GM23248 (cell line): ENCODE measurements at places on chromosomes 5 and 9. TPM values are rescaled to one million over a fixed set of nuclear protein-coding genes. Genes with fewer than 3 reads are reported as not detected.
A peak's percentile ranks its signal among the peaks of the same experiment; 100 is the strongest.

The ROPN1L gene
- polyA plus RNA-seq, result 0.69 and 0.84 TPM in 2 replicates

The RNF180 gene
- 0.04 and 0.10 TPM in 2 replicates for polyA plus RNA-seq

The CCDC192 gene
- 0.30 and 0.40 TPM in 2 replicates for polyA plus RNA-seq

The ANKS6 gene
- polyA plus RNA-seq, result 6.1 and 7.1 TPM in 2 replicates

GRCh38 chr5:14859150-14859549 is 12.4 kb downstream of the ANKH start:
- no peaks in the 10 kb centered on the region for H3K4me1 ChIP-seq
- H3K4me3 ChIP-seq, result no peak overlapping the region
- DNase-seq, result no peak
- no peaks in the 10 kb centered on the region for H3K27me3 ChIP-seq
- H3K27ac ChIP-seq, result no peak overlapping the region

DNA sequence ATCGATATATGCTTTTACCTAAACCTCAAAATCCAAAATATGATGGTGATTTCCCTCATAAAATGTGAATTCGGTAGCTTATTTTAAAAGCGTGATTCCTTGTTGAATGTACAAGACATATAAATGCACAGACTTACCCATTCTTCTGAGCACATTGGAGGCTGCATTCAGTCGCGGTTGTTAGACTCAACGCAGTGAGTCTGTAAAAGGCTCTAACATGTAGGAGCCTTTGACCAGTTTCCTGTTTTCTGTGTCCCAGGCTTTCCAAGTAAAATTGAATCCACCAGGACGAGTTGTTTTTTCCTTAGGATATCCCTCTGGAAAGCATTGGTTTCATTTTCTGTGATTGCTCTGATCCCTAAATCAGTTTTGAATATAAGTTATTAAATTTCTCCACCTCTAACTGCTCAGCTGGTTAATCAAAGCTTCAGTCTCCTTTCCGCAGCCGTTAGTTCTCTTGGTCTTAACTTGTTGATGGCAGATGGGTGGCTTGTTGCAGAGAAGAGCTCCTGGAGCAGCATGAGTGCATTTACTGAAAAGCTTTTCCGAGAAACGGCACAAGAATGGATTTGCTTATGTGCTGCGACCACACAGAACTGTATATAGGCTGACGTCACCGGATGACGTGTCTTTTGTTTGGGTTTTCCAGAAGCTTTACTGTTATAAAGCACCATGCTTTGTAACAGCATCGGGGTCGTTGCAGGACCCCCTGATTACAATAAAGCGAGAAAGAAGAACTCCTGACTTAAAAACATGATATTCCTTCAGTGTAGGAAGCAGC is at the start of gene LRRTM2:
LRRTM2 (minus strand) TSS at position 565 of the 781 bp plus-strand sequence; CDS start at position 141, 424 bp downstream.
- no peaks in the 10 kb centered on the region for H3K27me3 ChIP-seq
- peaks cover 38% of the 10 kb centered on the region for H3K4me1 ChIP-seq
- no peaks in the 10 kb centered on the region for H3K36me3 ChIP-seq
- H3K4me3 ChIP-seq, result peak within 1 kb of the TSS; percentile 74

DNA sequence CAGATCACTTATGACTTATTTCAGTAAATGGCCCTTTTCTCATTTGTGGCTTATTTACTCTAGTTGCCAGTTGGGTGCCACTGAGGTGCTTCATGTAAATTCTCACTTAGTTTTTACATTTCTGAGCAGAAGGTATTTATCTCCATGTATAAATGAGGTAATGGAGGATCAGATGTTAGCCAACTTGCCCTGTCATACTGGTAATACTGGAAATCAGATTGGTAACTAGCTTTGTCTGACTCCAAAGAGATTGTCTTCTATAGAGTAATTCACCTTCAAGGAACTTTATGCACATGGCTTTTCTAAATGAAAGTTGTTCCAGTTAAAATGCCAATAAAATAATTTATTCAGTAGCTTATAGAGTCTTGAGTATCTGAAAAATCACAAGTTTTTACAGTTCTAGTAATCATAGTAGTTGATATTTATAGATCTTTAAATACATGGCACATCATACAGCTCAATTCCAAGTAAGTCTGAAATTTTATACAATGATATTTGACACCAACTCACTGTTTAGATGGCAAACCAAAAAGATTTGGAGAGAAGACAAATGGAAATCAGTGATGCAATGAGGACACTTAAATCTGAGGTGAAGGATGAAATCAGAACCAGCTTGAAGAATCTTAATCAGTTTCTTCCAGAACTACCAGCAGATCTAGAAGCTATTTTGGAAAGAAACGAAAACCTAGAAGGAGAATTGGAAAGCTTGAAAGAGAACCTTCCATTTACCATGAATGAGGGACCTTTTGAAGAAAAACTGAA is 28.8 kb downstream of the RAB14 start:
- no peak for DNase-seq
- H3K27ac ChIP-seq, result no peak overlapping the region
- H3K27me3 ChIP-seq, result no peaks in the 10 kb centered on the region
- H3K4me1 ChIP-seq, result no peaks in the 10 kb centered on the region
- peaks cover 43% of the 10 kb centered on the region for H3K36me3 ChIP-seq

GRCh38 chr5:160506006-160507004 is 84.7 kb downstream of the PTTG1 start:
- no peak overlapping the region for H3K4me3 ChIP-seq
- peak; percentile 65 for DNase-seq
- no peaks in the 10 kb centered on the region for H3K36me3 ChIP-seq

DNA sequence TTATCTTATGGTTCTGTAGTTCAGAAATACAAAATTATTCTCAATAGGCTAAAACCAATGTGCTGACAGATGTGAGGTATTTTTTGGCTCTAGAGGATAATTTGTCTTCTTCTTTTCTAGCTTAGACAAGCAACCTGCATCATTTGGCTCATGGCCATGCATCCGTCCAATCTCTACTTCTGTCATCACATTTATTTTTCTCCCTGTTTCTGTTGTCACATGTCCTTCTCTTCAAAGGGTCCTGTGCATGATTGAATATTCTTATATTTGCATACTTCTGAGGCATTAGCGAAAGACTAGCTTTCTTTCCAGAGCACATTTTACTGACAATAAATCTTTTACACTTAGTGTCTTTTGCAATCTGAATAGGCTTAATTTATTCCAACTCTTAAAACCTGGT is 564.7 kb downstream of the CDH10 start:
- no peaks in the 10 kb centered on the region for H3K36me3 ChIP-seq
- H3K27me3 ChIP-seq, result no peaks in the 10 kb centered on the region
- H3K4me1 ChIP-seq, result peaks cover 7% of the 10 kb centered on the region
- H3K27ac ChIP-seq, result no peak overlapping the region
- H3K4me3 ChIP-seq, result no peak overlapping the region
- no peak for DNase-seq

DNA sequence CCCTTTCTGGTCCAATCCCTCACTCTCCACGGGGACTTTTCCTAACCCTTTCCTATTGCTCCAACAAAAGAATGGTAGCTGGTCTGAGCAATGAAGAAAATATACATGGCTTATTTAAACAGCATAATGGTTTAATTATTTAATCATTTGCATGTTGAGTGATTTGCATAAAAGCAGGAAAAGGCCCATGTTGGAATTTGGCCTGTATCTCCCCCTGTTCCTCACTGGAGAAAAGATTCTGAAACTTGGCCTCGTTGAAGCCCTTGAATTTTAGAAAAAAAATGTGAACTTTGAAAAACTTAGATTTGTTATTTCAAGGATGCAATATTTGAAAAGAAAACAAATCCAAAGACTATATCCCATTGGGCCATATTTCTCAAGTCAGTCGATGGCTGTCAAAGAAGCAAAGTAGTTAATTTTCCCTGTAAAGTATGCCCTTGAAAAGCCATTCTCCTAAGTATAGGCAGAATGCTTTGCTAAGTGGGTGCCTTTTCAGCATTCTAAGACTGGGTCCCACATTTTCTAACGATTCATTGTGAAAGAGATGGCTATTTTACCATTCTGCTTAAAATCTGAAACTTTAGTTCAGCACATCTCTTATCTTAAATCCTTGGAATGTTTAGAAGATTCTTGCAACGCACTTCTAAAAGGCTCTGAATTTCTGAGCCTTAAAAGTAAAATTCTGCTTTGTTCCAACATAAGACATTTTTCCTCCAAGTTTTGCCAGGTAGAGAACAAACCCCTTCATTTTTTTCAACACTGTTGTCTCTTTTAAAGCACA is 428.8 kb downstream of the ARHGEF28 start:
- DNase-seq, result no peak
- no peaks in the 10 kb centered on the region for H3K36me3 ChIP-seq
- H3K27ac ChIP-seq, result no peak overlapping the region
- no peak overlapping the region for H3K4me3 ChIP-seq
- 0 out of 2 replicates have a peak, but pooled peaks cover 6% of the 10 kb centered on the region for H3K27me3 ChIP-seq

GRCh38 chr5:28296254-28297013 is 1258.0 kb upstream of the CDH9 start:
- H3K4me1 ChIP-seq, result no peaks in the 10 kb centered on the region
- DNase-seq, result no peak
- H3K27ac ChIP-seq, result no peak overlapping the region
- no peaks in the 10 kb centered on the region for H3K36me3 ChIP-seq
- H3K27me3 ChIP-seq, result no peaks in the 10 kb centered on the region
